ENCODE measurements at places on chromosomes 1 and 21. TPM values are rescaled to one million over a fixed set of nuclear protein-coding genes. Genes with fewer than 3 reads are reported as not detected.
A peak's percentile ranks its signal among the peaks of the same experiment; 100 is the strongest.

Gene RGS4
- 0.38 TPM for total RNA-seq

Gene CFHR1
- not detected for total RNA-seq

Gene RAB25
- 21.3 TPM for total RNA-seq

Gene PRELP
- 0.03 TPM for total RNA-seq

Gene PTGS2
- 0.17 TPM for total RNA-seq

DNA sequence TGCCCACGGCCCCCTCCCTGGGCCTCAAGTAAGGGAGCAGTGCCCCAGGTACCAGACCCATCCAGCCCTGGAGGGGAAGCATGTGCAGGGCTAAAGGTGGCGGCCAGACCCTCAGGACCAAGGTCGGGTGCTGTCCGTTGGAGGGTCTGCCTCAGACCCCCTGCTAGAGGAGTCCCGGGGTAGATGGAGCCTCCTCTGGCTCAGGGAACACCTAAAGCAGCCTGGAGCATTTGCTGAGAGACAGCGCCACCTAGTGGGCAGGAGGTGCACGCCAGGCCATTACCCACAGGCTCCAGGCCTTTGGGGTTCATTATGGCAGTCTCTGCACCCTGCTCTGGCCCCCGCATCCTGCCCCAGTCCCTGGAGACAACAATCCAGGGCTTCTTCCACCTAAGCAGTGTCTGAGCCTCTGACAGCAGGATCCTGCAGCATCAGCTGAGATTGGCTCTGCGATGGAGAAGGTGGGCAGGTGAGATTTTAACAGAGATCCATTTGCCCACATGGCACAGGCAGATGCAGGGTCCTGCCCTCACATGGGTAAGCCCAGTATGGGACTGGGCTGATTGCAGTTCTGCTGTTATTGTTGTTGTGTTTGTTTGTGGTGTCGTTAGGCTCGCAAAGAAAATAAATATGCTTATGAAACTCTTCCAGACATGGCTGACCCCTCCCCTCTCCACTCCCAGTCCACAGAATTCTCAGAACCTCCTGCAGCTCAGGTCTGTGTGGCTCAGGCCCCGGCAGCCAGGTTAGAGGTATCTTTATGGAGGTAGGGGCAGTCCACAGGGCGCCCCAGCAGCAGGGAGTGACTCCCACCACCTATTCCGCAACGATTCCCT, 42.4 kb downstream of the CTNNBIP1 start:
- H3K27ac ChIP-seq: no peak overlapping the region
- no peak overlapping the region for H3K4me3 ChIP-seq
- no peaks in the 10 kb centered on the region for H3K27me3 ChIP-seq
- no peaks in the 10 kb centered on the region for H3K36me3 ChIP-seq
- no peaks in the 10 kb centered on the region for H3K4me1 ChIP-seq

- H3K4me3 ChIP-seq: no peak overlapping the region
- H3K27me3 ChIP-seq: peaks cover 7% of the 10 kb centered on the region
- H3K36me3 ChIP-seq: no peaks in the 10 kb centered on the region
- H3K27ac ChIP-seq: no peak overlapping the region
These were observed 26.6 kb downstream of the FAM89A start for GRCh38 chr1:231013391-231014015.

- H3K36me3 ChIP-seq: no peaks in the 10 kb centered on the region
- no peaks in the 10 kb centered on the region for H3K4me1 ChIP-seq
- DNase-seq: no peak
- no peak overlapping the region for H3K4me3 ChIP-seq
- no peaks in the 10 kb centered on the region for H3K27me3 ChIP-seq
These were observed 1007.4 kb downstream of the TTLL7 start for GRCh38 chr1:82991569-82991968.

DNA sequence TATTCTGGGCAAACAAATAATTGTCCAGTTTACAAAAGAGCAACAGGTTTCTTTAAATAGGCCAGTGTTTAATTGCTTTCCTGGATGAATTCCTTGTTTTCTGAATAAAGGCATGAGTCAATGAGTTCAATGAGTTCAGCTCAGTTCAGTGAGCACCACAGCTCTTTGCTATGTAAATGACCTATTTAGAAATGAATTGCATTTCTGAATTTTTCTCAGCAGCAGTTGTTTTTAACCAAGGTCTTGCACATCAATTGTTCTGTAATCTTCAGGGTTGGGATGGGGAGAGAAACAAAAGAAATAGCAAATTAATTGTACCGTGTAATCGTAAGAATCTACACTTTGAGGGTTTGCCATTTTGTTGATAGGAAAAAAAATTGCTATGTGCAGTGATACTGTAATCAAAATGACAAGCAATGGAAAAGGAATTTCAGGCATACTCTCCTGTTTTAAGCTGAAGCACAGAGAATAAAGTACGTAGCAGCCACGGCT, 45.7 kb downstream of the MIS18A start:
- no peaks in the 10 kb centered on the region for H3K27me3 ChIP-seq
- DNase-seq: no peak
- H3K4me3 ChIP-seq: no peak overlapping the region

DNA sequence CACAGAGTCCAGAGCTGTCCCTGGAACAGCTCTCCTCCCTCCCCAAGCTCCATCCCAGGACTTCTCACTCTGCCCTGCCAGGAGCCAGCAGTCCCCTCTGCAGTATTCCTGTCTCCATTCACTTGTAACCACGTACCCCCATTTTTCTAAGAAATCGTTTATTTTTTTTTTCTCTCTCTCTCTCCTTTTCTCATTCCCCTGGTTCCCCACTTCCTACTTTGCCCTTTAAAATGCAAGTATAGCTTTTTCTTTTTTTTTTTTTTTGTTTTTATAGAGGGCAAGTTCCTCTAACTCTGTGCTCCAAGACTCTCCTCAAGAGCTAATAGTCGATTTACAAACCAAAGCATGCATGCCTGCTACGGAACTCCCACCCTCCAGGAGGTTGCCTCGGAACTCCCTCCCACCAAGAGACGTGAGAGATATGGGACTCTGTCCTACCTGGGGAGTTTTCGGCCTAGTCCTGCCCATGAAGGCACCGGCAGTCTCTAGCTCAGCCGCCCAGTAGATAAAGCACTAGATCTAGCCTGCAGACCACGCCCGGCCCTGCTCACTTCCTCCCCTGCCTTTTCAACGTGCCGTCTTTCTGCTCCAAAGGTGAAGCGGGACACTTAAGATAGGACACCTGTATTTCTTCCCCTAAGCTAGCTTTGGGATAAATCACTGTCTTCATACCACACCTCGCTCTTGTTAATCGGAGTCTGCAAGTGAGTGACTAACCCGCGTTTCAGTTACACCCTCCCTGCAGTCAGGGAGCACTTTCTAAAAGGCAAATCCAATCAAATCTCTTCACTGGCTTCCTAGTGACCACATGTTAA, 27.7 kb downstream of the TNFRSF9 start:
- peaks cover 8% of the 10 kb centered on the region for H3K4me1 ChIP-seq
- peak; percentile 37 for DNase-seq
- H3K27ac ChIP-seq: no peak overlapping the region
- no peaks in the 10 kb centered on the region for H3K27me3 ChIP-seq

DNA sequence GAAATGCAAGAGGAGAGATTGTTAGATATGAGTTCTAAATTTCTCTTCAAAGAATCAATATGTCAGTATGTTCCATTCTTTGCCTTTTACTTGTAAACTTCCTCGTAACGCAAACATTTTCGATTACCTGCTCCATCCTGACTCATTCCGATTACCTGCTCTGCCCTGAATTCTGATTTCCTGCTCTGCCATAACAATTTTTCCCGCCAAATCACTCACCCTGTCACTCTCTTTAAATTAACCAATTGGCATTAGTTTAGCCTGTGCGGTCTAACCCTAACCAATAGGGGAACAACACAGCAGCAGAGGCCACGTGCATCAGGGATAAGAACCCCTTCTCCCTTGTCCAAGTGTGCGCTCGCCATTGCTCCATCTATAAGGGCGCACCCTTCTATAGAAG, 25.0 kb upstream of the CBR3 start:
- DNase-seq: no peak
- H3K27ac ChIP-seq: peak overlapping the region; percentile 85
- peaks cover 36% of the 10 kb centered on the region for H3K4me1 ChIP-seq
- H3K27me3 ChIP-seq: no peaks in the 10 kb centered on the region
- H3K36me3 ChIP-seq: peaks cover 40% of the 10 kb centered on the region
